GOT3 (cell line): ENCODE measurements at places on chromosomes 3 and 15.

DNA sequence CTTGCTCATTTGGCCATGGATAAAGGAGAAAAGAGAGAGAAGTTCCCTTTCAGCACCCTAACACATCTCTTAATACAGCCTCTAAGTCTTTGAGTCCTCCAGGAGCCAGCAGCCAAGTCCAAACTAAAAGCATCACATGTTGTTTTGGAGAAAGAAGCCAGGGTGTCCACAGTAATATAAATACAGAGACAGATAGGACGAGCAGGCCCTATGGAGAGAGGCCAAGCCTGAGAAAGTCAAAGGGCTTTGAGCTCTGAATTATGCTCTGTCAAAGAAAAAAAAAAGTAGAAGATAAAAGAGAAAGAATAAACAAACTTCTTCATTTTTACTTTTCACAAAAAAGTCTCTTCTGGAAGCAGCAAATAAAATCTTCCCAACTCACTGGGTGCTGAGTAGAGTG, 92.4 kb upstream of the THBS1 start:
- DNase-seq = no peak

- no peak for DNase-seq
Measured at GRCh38 chr3:135565546-135565945, 400.0 kb upstream of the PPP2R3A start.

DNA sequence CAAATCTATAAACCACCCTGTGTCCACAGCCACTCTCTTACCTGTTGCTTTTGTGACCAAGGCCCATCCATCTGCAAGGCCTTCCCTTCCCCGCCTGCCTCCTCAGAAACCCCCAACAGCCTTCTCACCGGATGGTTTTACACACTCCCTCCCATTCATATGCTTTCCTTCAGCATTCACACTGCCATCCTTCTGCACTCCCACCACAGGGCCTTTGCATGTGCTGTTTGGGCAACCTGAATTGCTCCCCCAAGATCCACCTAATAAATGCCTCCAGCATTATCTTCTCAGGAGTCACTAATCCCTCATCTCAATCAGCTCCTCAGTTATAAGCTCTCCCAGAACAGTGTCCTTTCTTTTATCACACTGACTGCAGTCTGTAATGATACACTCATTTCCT, 6.0 kb downstream of the CLEC3B start:
- DNase-seq = no peak

- no peak for DNase-seq
Measured at GRCh38 chr15:81126892-81127291, 7.2 kb upstream of the CFAP161 start.

DNA sequence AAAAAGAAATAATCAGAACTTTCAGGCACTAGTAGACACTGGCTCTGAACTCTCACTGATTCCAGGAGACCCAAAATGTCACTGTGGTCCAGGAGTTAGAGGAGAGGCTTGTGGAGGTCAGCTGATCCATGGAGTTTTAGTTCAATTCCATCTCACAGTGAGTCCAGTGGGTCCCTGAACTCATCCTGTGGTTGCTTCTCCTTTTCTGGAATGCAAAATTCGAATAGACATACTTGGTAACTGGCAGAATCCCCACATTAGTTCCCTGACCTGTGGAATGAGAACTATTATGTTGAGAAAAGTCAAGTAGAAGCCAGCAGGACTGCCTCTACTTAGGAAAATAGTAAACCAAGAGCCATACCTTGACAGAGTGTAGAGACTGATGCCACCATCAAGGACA, 87.3 kb upstream of the OXTR start:
- DNase-seq = no peak

- no peak for DNase-seq
Measured at GRCh38 chr15:43107751-43108150, 1.9 kb upstream of the UBR1 start.
